ENCODE measurements at places on chromosomes 16 and 17.
A peak's percentile ranks its signal among the peaks of the same experiment; 100 is the strongest.

- DNase-seq: no peak
Observed at GRCh38 chr16:2836646-2837508, 6.8 kb downstream of the ZG16B start.

DNA sequence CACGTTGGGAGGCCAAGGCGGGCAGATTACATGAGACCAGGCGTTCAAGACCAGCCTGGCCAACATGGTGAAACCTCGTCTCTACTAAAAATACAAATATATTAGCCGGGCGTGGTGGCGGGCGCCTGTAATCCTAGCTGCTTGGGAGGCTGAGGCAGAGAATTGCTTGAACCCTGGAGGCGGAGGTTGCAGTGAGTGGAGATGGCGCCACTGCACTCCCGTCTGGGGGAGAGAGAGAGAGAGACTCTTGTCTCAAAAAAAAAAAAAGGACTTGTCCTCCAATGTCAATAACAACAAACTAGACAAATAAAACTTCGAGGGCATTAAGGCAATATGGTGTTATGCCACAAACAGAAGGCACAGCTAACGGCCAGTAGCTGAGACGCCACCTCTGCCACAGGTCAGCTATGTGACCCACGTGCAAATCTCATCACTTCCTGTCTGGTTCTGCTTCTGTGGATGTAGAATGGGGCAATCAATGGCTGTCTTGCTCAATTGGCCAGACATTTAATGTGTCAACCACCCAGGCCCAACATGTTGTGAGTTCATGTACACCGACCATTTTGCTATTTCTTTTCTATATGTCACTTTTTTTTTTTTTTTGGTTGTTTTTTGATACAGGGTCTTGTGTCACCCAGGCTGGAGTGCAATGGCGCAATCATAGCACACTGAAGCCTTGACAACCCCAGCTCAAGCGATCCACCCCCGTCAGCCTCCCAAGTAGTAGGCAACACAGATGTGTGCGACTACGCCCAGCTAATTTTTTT, 834 bp upstream of the TXNDC11 start:
- DNase-seq: peak; percentile 64

GRCh38 chr17:16013943-16014407, 14.4 kb downstream of the TTC19 start:
- DNase-seq: no peak

- no peak for DNase-seq
Observed at GRCh38 chr17:66865151-66865550, 30.2 kb downstream of the CACNG5 start.

GRCh38 chr17:45403906-45404490, 28.7 kb downstream of the ARHGAP27 start:
- DNase-seq: no peak

DNA sequence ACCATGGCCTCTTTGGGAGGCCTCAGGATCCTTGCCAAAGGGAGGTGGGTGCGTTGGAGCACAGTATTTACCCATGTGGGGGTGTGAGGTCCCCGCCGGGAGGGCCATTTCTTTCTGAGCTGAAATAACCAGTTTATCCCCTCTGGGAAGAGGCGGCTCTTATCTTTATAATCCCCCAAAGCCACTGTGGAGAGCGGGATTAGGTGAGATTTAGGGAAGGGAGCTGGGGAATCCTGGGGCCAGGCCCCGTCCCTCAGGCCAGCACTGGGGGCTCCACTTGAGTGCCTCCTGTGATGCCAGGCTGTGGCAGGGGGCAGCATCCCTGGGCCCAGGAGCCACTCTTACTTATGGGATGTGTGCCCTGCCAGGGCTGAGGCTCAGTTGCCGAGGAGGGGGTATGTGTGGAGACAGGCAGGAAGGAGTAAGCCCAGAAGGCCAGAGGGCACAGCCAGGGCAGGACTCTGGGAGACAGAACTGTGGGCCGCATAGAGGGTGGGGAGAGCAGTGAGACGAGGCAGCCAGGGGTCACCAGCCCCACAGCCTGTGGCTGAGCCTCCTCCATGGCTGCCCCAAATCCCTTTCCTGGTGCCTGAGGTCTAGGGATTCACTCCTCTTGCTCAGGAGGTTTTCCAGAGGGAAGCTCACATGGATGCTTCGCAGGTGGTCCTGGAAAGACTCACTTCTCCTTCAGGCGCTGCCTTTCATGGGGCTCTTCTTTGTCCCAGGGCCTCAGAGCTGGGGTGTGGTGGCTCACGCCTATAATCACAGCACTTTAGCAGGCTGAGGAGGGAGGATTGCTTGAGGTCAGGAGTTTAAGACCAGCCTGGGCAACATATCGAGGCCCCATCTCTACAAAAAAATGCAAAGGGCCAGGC, 25.0 kb downstream of the TMEM94 start:
- no peak for DNase-seq

DNA sequence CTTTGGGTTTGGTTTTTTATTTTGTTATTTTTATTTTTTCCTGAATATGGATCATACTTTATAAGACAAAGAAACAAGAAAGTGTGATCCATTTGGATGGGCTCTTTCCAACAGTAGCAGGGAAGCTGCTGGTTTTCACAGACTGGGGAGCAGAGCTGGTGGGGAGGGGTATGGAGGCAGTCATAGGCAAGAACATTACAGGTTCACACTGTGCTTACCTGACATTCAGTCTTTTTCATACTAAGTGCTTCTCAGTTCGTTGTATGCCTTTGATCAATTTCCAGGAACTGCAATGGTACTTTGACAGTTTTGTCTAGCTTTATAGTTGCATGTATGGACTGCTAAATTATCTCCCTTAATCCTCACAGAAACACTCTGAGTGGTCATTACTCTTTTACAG, 27.7 kb downstream of the BEAN1 start:
- no peak for DNase-seq

DNA sequence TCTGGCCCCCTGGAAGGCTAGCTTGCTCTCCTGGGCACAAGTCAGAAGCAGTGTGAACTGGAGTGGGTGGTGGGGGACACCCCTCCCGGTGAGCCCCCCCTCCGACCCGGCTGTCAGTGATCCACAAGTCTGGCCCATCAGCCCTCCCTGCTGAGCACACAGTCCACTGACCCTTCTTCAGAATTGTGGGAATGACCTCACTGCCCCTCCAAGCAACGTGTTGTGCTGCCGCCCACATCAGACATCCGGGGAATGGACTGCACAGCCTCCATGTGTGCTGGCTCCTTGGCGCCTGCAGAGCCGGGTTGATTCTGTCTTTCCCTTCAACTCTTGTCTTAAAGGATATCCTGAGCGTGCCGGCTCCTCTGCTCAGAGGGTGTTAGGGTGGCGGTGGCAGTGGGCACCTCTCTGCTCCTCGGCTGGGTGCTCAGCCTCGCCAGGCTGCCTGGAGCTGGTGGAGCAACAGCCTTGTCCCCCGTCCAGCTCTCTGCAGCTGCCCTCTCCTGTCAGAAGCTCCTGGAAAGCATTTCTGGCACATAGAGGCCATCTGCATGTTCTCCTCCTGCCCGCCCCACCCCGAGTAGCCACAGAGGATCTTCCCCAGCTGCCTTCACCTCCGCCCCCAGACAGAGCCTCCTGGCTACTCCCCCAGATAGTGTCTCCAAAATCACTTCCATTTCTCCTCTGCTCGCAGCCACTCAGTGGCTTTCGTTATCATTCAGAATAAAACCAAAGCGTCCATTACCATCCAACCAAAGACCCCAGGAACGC, 19.8 kb downstream of the NPTX1 start:
- DNase-seq: no peak

DNA sequence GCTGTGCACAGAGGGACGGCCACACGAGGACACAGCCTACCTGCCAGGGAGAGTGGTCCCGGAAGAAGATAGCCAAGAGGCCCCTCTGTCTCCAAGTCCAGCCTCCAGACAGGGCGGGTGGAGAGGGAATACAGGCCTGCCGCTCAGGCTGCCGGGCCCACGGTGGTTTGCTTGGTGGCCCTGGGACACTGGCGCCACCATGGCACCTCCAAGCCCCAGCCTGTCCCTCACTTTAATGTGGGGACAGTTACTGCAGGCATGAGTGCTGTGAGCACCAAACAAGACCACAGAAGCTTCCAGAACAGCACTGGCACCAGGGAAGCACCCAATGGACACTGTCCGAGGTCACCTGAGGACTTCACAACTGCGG, 22.0 kb upstream of the CHMP6 start:
- DNase-seq: no peak

GRCh38 chr16:67677712-67678111, 11.1 kb downstream of the C16orf86 start:
- no peak for DNase-seq

GRCh38 chr16:28879261-28879840, 1.1 kb downstream of the ATP2A1 start:
- DNase-seq: no peak

GRCh38 chr17:81354252-81354953, 40.9 kb upstream of the BAHCC1 start:
- DNase-seq: no peak
